ENCODE measurements at places on chromosomes 4 and X. TPM values are rescaled to one million over a fixed set of nuclear protein-coding genes. Genes with fewer than 3 reads are reported as not detected.

DNA sequence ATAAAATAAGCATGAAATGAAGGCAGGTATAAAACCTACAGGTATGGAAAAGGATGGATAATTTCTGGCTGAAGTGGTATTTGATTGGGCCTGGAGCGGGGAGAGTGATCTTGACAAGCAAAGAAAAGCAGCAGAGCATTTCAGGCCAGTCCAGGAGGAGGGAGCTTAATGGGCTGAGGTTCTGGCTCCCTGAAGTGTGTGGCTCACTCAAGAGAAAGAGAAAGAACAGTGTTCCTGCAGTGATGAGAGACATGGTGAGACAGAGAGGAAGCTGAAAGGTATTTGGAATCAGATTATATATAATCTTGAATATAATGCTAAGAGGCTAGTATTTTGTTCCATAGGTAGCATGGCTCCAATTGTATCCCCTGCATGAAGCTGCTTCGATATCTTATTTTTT lies 153.5 kb downstream of the MGST2 start:
- DNase-seq = no peak

GRCh38 chr4:16100833-16101232 lies 17.0 kb upstream of the PROM1 start:
- no peak for DNase-seq

GRCh38 chr4:123524958-123525628 lies 128.5 kb downstream of the SPRY1 start:
- no peak for DNase-seq

DNA sequence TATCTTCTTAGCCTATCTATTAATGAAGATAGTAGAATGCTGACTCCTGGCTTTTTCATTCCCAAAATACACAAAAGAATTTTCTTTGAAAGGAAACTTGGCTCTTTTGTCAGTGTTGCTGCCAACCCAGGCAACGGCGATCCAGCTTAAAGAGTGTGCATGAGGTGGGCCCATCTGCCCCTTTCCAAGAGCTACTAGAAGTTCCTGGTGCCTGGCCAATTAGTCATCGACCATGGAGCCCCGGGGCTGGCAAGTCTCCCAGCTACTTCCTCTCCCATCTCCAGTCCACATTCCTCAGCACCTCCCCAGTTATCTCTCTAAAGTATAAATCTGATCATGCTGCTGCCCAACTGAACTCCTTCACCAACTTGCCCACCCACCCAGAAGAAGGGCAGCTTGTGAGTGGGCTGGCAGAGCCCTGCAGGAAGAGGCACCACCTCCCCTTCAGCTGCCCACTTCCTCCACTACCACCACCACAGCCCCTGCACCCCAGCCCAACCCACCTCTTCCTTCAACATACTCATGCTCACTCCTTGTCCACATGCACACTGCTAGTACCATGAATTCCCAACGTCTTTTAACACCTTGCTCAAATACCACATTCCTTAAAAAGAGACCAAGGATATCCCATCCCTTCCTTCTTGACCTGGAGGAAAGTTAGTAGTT lies 158.2 kb upstream of the MAP3K15 start:
- no peak for DNase-seq

GRCh38 chr4:121180558-121180957 lies 16.4 kb upstream of the TNIP3 start:
- DNase-seq = no peak

GRCh38 chr4:171186700-171187099 lies 626.5 kb upstream of the GALNTL6 start:
- no peak for DNase-seq

DNA sequence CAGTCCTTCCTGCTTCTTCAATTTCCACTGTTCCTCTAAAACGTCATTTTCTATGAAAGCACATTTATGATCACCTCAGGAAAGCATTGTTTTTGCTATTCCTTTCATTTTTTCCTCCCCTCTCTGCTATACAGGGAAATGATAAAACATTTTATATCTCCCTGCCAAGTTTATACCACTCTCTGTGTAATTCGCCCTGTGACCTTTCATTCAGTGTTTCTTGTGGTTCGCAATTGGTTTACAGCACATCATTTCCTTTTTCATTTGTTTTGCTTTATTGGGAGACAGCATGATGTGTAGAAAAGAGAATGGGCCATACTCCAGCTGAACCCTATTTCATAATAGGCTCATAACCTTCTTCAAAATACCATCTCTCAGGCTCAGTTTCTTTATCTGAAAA lies 99.9 kb upstream of the RAPGEF2 start:
- DNase-seq = no peak

DNA sequence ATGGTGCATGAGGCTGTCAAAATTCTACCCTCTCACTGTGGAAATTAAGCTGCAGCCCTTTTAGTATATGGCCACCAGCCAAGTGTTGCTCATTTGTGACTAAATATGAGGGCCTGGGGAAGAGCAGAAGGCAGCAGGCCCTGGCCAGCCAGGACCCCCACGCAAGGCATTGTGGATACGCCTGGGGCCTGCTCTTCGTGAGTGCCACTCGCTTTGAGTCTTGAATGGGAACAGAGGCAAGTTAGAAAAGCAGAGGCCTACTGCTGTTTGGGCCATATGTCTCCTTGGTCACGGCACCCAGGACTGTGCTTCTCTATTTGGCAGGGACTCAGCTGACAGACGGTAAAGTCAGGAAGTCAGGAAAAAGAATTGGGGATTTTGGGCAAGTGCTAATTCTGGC lies 10.9 kb downstream of the RTL5 start:
- no peak for DNase-seq

GRCh38 chr4:28402751-28403150 lies 1542.1 kb downstream of the STIM2 start:
- DNase-seq = no peak

GRCh38 chr4:172750910-172751309 lies 417.7 kb upstream of the GALNT7 start:
- peak; percentile 13 for DNase-seq

- no peak for DNase-seq
Measured at GRCh38 chr4:41426539-41426938, 111.4 kb upstream of the LIMCH1 start.

- DNase-seq = no peak
Measured at GRCh38 chrX:83469551-83469950, 38.5 kb upstream of the POU3F4 start.

- no peak for DNase-seq
Measured at GRCh38 chr4:1711571-1712215, 426 bp downstream of the SLBP start.

DNA sequence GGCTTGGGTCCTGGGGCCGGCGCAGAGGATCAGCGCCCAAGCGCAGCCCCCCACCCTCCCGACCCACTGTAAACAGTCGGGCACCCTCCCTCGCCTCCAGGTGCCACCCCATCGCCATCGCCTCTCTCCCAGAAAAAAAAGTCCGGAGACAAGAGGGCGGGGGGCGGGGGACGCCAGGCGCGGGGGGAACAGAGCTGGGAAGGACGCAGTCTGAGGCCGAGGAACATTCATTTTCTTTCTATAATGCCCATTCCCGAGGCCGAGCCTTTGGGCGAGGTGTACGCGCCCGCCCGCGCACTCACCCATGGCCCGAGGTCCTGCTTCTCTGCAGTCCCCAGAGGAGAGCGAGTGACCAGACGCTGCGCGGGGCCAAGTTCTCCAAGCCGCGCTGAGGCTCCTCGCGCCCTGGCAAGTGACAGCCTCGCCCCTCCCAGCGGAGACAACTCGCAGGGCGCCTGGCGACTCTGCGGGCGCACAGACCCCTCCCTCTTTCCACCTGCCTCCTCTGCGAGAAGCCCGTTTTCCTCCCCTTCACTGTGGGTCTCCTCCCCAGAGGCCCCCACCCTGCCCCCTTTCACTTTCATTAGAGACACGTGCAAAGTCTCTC lies 63.5 kb upstream of the WDR17 start:
- no peak for DNase-seq

GRCh38 chr4:141565379-141566089 lies 70.8 kb upstream of the IL15 start:
- no peak for DNase-seq

- no peak for DNase-seq
Measured at GRCh38 chrX:121231566-121232358, 184.4 kb downstream of the GLUD2 start.

DNA sequence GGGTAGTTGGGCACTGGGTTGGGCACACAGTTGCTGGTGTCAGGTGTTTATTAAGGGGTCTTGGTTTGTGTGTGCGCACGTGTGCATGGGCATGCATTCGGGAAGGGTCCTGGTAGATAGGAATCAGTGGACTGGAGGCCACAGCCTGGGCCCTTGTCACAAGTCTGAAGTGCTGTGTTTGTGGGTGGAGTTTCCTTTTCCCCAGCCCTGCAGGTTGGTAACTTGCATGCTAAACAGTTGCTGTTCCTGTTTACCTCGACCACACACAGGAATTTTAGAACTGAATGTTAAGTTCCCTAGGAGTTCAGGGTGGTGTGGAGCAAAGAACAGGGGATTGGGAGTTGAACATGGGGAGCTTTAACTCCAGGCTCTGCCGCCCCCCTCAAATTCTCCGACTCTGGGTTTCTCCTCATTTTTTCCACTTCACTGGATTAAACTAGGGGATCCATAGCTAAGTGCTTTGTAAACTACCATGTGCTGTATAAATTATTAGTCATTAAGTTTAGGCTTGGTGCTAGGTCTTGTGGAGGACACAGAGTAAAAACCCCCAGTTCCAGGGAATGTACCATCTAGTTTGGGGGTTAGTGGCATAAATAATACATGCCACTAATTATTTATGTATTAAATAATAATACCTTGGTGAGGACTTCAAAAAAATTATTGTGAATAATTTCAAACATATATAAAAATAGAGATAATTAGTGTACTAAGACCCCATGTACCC lies 49.0 kb downstream of the STARD8 start:
- no peak for DNase-seq

DNA sequence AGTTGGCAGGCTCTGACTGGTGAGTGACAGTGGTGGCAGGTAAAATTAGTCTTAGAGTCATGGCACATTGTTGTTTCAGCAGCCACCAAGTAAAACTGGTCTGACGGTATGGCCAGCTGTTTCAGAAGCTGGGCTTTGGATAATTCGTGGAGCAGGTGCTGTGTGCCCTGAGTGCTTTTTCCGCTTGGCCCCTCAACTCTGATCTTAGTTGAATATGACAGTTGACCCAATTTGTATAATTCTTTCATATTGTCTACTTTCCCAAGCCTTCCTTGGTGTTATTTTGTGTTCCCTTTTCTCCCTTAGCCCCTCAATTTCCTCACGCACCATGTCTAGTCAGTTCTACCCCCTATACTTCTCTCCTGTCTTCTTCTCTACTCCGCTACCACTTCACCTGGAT lies 32.0 kb downstream of the CDS1 start:
- DNase-seq = no peak

DNA sequence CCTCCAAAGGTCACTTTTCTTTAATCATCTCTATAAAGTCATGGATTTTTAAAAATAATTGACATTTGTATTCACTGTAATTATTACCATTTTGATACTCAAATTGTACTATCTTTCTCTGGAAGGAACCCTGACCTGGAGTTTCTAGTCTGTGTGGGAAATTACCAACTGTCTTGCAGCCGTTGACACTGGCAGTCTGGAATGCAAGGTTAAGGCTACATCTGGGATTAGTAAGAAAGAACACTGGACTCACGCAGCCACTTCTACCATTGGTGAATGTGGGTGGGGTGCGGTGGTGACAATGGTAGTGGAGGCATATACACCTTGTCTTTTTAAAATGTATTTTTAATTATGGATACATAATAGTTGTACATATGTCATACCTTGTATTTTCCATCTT lies 40.9 kb downstream of the EGF start:
- no peak for DNase-seq

- no peak for DNase-seq
Measured at GRCh38 chr4:167622481-167623240, 388.4 kb upstream of the SPOCK3 start.

GRCh38 chr4:69781458-69782418 lies 21.3 kb upstream of the SULT1B1 start:
- no peak for DNase-seq

- no peak for DNase-seq
Measured at GRCh38 chrX:17976955-17977354, 115.9 kb upstream of the RAI2 start.

GRCh38 chr4:52861171-52861823 lies 820 bp upstream of the RASL11B start:
- no peak for DNase-seq

- no peak for DNase-seq
Measured at GRCh38 chrX:287670-288069, 6.5 kb downstream of the PLCXD1 start.

DNA sequence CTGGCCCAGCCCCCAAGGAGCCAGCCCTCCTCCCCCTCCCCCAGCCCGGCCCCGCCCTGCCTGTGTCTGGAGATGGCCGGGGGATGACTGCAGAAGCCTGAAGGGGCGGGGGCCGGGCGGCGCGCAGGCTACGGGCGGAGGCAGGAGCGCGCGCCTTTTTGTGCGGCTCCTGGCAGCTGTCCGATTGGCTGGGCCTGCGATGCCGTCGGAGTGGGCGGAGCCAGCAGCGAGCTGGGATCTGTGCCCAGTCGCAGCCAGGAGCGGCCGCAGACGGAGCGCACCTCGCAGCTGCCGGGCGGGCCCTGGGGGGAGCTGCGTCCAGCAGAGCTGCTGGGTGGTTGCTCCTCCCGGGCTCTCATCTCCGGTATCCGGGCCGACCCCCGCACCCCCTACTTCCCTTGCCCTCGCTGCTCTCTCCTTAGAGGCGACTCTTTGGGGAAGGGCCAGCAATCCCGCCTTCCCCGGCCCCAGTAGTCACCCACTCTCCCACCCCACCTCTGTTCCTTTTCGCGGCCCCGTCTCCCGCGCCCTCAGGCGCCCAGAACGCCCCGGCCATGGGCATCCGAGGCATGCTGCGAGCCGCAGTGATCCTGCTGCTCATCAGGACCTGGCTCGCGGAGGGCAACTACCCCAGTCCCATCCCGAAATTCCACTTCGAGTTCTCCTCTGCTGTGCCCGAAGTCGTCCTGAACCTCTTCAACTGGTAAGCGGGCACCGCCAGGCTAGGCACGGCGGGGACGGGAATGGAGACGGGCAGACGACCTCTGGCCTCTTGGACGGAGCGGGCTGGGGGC lies at the start of gene GABRQ:
GABRQ (plus strand) TSS at position 247 of the 794 bp plus-strand sequence; CDS start at position 555, 308 bp downstream.
- DNase-seq = no peak

GRCh38 chr4:70943114-70943513 lies 40.9 kb downstream of the MOB1B start:
- DNase-seq = no peak

- DNase-seq = no peak
Measured at GRCh38 chr4:149047368-149047767, 605.2 kb upstream of the NR3C2 start.

CAPN6 gene
- polyA plus RNA-seq = not detected

TREX2 gene
- 0.33 TPM for polyA plus RNA-seq

RBMX gene
- polyA plus RNA-seq = 270 TPM

ADGRA3 gene
- 0.98 TPM for polyA plus RNA-seq

PF4V1 gene
- not detected for polyA plus RNA-seq

FSTL5 gene
- polyA plus RNA-seq = not detected

BEX5 gene
- polyA plus RNA-seq = 0.48 TPM

JAKMIP1 gene
- 16.5 TPM for polyA plus RNA-seq

TMPRSS11F gene
- polyA plus RNA-seq = not detected

MID2 gene
- not detected for polyA plus RNA-seq

TMEM255A gene
- 1.4 TPM for polyA plus RNA-seq

TEX13C gene
- not detected for polyA plus RNA-seq

ENOPH1 gene
- polyA plus RNA-seq = 79.8 TPM

ADGRL3 gene
- polyA plus RNA-seq = not detected

TRAM1L1 gene
- polyA plus RNA-seq = not detected

PCDH18 gene
- polyA plus RNA-seq = 0.73 TPM
